ENCODE measurements at places on chromosomes 1 and 21. TPM values are rescaled to one million over a fixed set of nuclear protein-coding genes. Genes with fewer than 3 reads are reported as not detected.

Gene EPHX1
- total RNA-seq: 231 TPM

- DNase-seq: peak; percentile 66
Measured at GRCh38 chr1:45512641-45513054, 9.0 kb downstream of the PRDX1 start.

GRCh38 chr1:2894381-2895041, 93.0 kb upstream of the TTC34 start:
- no peak for DNase-seq

DNA sequence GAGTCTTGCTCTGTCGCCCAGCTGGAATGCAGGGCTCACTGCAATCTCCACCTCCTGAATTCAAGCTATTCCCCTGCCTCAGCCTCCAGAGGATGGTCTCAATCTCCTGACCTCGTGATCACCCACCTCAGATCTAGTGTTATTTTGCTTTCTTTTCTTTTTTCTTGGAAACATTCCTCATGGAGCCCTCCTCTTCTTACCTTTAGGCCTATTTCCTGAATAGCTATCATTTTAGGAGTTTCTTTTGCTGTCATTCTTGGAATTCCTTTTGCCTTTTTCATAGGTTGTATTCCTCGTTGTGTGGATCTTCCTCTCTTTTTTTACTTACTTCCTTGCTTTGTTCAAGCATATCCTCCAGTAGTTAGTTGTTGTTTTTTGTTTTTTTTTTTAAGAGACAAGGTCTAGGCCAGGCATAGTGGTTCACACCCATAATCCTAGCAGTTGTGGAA, 173.8 kb downstream of the RASAL2 start:
- DNase-seq: no peak

DNA sequence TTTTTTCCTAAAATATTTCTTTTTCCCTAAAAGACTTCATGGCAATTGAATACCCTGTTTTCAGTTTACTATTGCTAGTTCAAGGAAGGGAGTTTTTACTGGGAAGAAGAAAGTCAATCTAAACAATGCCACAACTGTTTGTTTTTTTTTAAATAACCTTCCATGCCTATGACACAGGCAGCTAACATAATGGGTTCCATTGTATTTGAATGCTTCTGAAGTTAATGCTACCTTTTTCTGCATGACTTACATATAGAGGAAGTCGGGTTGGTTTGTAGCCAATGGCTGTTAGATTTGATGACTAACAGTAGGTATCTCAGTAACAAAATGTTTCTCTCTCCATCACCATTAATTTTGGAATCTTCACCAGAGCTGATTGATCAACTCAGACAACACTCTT, 134.0 kb downstream of the KIF26B start:
- DNase-seq: no peak

Gene SPRR2F
- total RNA-seq: not detected

GRCh38 chr1:197486946-197487345, 218.9 kb downstream of the CRB1 start:
- no peak for DNase-seq
